ENCODE measurements at places on chromosomes 11 and 22.

GRCh38 chr11:76206327-76207081, at the start of gene WNT11:
WNT11 (minus strand) TSS chr11:76206502; CDS start chr11:76206407, 95 bp downstream.
- DNase-seq = no peak

DNA sequence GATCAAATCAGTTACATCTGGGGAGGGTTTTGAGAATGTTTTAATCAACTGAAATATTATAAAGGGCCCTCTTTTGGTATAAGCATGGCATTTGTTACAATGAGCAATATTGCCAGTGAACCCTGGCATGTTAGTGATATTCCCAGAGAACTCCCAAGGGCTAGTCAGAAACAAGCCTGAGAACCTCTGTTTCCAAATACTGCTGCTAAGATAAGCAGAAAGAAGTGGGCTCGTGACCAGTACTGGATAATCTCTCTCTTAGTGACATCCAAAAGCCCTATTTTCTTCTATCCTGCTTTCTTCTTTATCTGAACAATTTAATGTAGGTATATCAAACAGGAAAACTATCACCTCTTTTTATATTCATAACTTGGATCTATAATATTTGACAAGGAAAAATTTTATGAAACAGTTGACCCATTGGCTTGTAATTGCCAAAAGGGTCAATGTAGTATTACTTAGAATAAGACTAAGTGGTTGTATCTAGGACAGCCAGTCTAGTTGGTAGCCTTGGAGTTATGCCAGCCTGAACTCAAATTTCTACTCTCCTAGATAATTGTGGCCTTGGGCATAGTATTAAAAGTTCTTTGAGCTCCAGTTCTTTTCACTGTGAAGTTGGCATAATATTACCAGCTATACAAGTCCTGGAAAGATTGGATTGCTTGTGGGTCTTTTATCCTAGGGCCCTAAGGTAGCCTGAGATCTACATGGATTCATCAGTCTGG, 15.7 kb downstream of the CAT start:
- no peak for DNase-seq

- no peak for DNase-seq
Observed at GRCh38 chr11:121374286-121374985, 77.7 kb upstream of the SORL1 start.

DNA sequence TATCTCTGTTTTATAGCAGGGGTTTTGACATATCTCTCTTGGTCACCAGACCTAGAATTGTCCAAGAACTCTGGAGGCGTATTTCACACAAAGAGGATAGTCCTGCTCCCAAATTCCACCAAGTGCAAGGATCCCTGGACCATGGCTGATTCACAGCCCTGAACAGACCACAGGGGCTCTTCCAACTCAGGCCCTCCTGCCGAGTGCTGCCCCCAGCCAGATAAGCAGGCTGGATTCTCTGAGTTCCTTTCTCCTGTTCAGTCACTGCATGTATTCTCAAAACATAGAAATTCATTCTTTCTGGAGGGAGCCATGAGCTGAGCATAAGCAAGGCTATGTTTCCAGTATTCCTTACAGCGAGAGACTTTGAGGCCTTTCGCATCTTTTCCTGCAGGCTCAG, 13.4 kb upstream of the PLEKHB1 start:
- no peak for DNase-seq

GRCh38 chr11:66875378-66875777, 18.5 kb downstream of the LRFN4 start:
- DNase-seq = no peak

- no peak for DNase-seq
Observed at GRCh38 chr22:23012081-23012622, 58.2 kb upstream of the GNAZ start.

DNA sequence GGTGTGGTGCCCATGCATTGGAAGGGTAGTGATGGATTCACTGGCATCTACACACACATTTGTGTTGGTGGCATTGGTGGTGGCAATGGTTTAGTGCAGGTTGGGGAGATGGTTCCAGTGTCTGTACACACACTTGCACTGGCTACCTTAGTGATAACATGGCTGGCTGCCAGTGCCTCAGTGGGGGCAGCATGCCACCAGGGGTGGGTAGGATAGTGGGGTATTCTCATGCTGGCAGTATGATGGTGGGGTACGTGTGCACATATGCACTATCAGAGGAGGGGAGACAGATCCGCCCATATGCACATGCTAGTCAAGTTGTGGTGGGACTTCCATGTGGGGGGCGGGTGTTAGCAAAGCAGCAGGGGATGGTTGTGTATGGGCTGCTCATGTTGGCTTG, 7.1 kb upstream of the OR8K3 start:
- no peak for DNase-seq

DNA sequence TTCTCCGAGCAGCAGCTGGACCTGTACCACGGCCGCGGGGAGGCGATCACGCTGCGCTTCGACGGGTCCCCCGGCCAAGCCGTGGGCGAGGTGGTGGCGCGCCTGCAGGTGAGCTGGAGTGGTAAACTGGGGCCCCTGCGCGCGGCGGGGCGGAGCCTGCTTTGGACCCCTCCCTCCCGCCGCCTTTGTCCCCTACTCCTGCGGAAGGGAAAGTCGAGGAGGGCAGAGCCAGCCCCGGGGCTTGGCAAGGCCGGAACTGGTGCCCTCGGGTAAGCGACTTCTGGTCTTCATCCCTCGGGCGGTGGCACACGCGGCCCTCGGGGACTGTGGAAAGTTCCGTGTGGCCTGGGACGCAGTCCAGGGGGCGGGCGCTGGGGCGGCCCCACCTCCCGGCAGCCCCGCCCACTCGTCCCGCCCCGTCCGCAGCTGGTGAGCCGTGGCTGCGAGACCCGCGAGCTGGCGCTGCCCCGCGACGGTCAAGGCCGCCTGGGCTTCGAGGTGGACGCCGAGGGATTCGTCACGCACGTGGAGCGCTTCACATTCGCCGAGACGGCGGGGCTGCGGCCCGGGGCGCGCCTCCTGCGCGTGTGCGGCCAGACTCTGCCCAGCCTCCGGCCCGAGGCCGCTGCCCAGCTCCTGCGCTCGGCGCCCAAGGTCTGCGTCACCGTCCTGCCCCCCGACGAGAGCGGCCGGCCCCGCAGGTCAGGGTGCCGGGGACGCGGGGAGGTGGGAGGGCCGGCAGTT, 9.2 kb downstream of the SIPA1 start:
- DNase-seq = no peak

DNA sequence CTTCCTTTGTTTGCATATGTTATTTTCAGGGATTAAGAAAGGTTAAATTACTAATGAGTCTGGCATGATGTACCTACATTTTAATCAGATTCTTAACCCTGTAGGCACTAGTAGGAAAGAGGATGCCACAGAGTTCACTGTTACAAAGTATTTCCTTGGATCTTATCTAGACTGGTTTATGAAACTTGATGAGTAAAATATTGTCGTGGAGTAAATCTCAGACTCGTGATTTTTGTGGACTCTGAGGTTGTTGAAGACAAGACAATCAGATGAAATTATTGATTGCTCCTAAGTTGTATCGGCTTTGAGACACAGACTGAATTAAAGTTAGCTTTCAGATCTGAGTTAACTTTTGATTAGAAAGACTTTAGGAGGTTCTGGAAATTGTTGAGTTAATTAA, 6.0 kb downstream of the KMT2A start:
- no peak for DNase-seq

DNA sequence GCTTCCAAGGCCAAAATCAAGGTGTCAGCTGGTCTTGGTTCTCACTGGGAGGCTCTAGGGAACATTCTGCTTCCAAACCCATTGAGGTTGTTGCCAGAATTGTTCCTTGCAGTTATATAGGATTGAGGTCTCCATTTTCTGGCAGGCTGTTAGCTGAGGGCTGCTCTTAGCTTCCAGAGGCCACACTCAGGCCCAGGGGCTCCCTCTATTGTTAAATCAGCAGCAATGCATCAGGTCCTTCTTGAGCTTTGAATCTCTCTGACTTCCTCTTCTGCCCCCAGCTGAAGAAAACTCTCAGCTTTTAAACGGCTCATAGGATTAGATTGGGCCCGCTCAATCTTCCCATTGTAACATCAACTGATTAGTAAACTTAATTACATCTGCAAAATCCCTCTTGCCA, 39.3 kb upstream of the BSX start:
- peak; percentile 29 for DNase-seq

GRCh38 chr11:561148-562003, 606 bp downstream of the RASSF7 start:
- DNase-seq = no peak

DNA sequence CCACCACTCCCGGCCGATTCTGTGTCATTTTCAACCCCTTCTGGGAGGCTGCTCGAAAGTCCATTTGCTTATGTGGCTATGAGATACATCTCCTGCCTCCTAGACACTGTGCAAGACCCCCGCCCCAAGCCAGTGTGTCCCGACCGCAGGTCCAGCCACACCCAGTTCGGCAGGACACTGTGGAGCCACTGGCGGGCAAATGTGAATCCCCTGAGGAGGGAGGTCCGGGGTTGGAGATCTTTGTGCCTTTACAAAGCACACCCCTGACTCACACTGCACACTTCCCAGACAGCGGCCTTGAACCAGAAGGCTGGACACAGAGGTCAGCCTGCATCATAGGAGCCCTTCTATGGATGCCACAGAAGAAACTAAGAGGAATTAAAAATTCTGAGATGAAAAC, 17.4 kb downstream of the FXYD6 start:
- DNase-seq = no peak

- DNase-seq = peak; percentile 93
Observed at GRCh38 chr11:9787981-9788521, 124.2 kb downstream of the SWAP70 start.

DNA sequence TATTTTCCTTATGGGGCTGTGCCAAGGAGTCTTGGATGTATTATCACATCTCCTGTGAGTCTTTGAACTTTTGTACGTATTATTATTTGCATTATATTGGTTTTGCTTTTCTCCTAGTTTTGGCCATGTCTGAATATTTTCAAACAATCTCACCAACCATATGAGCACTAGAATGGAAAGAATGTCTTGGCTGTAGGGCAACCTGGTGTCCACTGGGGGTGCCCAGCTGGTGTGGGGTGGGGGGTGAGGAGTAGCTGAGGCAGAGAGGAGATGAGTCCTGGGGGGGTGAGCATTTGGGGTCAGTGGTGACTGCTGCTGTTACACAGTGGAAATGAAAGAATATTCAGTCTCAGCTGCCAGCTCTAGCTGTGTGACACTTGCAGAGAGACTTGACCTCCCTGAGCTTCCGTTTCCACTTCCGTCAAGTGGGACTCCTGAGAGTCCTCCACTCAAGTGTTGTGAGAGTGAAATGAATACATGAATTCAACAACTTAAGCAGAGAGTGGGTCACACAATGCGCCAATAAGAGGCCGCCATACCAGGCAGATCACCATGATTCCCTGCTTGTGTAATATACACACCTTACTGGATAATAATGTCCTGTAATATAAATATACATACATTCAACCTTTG, 12.7 kb upstream of the PVALB start:
- DNase-seq = no peak

DNA sequence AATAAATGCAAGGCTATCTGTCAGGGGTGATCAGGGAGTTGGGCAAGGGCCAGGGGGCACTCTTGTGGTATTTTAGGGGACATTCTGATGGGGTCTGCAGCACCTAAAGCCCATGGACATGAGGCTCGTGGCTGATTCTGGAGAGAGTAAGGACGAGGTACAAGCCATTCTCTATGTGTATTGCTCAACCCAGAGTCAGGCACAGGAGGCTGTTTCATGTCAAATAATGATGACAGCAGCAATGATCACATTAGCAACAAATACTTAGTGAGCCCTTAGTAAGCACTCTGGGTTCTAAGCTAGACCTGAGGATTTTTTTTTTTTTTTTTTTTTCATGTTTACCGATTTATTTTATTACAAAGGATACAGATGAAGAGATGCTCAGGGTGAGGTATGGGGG, 83.5 kb upstream of the THY1 start:
- DNase-seq = no peak

GRCh38 chr22:47627556-47628253, 865.3 kb downstream of the TBC1D22A start:
- DNase-seq = no peak

DNA sequence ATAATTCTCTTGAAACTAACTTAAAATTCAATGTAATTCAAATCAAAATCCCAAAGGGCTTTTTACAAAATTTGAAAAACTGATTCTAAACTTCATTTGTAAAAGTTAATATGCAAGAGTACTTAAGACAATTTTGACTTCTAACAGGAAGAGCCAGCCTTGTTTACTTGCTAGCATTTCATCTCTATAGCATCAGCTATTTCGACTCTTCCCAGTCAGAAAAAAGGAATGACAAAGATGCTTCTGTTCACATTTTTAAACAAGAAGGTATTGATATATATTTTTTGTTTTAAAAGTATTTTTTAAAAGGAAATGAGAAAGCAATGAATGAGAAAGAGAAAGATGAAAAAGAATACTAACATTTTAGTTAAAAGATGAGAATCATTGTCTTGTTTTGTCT, 16.4 kb downstream of the SLN start:
- DNase-seq = peak; percentile 4

- DNase-seq = no peak
Observed at GRCh38 chr22:38706101-38706900, 557 bp downstream of the GTPBP1 start.

DNA sequence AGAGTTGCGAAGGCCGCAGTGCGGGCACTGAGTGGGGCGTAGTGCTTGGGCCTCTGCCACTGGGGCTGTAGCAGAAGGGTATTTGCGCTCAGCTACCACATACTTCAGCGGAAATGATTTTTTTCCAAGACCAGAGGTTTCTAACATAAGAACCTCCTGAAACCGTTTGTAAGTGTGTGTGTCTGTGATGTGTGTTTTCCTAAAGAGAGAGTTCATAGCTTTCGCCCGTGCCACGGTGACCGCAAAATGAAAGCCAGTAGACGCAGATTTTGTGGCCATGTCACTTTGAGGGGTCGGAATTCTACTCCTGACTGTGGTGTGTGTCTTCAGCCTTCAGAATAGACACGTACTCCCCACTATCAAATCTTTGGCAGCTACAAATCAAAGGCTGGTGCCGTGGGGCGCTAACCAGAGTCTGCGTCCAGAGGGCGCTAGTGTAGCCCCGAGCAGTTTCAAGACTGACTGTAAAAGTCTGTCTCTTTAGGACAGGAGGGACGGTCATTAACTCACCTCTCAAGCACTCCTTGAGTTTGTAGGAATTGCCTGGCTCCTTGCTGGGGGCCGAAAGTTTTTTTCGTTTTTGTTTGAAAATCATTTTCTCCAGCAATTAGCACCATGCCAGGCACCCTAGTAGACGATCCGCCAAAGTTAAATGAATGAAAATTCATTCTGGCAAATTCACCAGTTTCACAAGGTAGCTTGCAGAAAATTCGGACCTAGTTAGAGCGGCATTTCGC, 2.5 kb upstream of the CALCA start:
- DNase-seq = no peak
